ENCODE measurements at places on chromosomes 11 and 22.

DNA sequence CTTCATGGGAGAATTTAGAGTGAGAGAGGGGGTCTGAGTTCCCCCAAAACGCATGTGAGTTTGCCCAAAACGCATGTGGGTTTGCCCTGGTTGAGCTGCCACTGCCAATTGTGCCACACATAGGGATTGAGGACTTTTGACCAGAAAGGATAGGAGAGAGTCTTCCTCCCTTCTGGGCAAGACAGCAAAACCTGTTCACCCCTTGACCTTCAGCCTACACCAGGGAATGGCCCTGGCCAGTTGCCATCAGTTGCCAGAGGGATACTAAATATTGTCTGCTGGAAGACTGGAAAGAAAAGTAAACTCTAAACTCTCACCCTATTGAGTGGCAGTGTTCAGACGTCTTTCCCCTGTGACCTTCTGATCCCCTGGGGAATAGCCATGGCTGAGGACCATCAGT, 363.8 kb downstream of the DLG2 start:
- DNase-seq = no peak

DNA sequence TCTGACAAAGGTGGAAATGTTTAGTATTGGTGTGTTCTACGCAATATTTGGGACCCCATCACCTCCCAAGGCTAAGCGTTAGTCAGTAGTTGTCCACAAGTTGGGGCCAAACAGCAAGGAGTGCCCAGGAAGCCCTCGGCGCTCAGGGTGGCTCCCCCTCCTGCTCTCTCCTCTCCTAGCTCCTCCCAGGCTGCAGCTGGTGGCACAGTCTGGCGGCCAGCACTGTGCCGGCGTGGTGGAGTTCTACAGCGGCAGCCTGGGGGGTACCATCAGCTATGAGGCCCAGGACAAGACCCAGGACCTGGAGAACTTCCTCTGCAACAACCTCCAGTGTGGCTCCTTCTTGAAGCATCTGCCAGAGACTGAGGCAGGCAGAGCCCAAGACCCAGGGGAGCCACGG, 16.8 kb downstream of the CD5 start:
- no peak for DNase-seq

GRCh38 chr11:79160791-79161403, 279.9 kb downstream of the TENM4 start:
- DNase-seq = no peak

- peak; percentile 17 for DNase-seq
These were observed 87.0 kb downstream of the CSNK2A3 start for GRCh38 chr11:11265994-11266606.

GRCh38 chr22:43501878-43502277, 90.1 kb downstream of the MPPED1 start:
- DNase-seq = no peak

DNA sequence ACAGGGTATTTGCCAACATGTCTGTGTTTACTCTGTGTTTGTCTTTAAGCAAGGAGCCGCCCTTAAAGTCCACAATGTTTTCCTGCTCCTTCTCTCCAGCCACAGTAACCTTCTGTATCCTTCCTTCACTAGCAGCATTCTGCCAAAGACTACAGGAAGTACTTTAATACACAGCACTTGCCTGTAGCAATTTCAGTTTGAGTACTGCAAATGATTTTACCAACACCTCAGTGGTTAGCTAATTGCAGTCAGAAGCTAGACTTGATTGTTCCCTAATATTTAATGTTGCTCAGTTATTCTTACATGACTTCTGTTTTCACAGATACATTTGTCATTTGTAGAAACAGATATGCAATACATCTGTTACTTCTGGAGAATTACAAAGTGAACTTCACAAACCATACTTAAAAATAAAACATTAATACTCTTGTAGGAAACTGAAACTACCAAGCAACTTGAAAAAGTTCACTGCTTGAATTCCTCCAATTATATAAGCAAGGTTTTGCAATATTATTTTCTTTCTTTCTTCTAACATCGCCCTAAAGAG, 69.1 kb downstream of the FCHSD2 start:
- no peak for DNase-seq

DNA sequence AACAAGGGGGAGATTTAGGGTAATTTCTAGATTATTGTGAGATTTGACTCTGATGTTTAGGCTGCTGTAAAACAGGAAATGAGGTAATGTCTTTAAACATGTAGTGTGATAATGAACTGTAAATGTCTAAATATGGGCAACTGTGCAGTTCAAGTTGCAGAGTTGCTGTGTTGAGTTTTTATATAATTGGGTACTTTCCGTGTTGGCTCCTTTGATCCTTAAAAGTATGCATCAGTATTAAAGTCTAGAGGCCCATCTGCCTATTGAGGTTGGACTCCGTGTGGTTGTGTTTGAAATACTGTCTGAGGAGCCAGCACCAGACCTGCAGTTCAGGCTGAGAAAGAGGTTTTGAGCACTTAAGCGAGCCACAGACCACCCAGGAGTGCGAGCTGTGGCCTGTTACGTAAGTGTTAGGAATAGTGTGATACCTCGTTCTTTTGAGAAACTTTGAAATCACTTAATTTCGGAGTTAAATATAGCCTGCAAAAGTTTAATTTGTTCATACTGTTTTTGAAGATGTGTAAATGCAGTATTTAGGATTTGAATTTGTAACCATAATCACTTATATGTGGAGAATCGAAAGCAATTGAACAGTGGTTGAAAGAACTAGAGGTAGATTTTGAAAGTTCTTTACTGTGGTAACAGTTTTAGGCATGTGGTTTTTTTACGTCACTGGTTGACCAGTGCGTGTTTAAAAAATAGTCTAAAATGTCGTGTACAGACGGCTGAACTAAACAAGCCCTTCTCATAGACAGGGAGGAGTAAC, 9.0 kb downstream of the FAM118A start:
- DNase-seq = peak; percentile 42

DNA sequence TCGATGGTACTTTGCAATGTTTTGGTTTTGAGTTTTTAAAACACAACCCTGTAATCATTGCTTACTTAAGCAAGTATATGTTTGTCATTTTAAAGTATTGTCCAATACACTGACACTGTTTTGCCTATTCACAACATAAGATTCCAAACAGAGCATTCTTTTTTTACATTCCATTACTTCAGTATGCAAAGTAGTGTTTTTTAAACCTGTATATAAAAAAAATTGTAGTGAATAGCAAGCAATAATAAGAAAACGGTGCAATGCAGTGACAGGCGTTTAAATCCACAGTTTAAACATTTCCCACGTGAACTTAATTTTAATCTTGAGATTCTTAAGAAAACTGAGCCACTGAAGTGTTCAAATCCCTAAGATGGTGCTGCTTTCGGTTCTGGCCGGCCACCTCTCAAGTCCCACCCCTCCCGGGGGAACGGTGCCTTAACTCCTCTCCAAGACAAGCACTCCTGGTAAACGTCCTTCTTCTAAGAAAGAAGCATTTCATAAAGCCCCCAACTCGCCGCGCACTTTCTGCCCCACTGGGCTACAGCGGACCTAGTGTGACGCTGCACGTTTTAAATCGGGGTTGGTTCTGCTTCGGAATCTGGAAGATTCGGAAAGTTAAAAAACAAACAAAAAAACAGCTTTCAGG, 2.9 kb downstream of the PGR start:
- DNase-seq = peak; percentile 22

- DNase-seq = no peak
These were observed 14.4 kb downstream of the SNAP29 start for GRCh38 chr22:20873214-20873613.

DNA sequence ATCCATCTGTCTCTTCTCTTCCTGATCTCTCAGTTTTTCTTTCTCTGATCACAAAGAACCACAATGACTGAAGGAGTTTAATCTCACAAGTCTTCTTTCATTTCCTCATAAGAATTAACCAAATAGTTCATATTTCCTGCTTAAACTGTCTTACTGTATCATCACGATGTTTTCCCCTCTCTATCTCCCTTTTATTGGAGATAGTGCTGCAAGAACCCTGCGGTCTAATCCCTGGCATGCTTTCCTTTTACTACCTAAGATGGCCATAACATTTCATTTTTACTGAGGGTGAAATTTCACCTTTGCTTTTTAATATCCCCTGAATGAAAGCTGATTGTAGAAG, 28.9 kb downstream of the CARD18 start:
- no peak for DNase-seq

DNA sequence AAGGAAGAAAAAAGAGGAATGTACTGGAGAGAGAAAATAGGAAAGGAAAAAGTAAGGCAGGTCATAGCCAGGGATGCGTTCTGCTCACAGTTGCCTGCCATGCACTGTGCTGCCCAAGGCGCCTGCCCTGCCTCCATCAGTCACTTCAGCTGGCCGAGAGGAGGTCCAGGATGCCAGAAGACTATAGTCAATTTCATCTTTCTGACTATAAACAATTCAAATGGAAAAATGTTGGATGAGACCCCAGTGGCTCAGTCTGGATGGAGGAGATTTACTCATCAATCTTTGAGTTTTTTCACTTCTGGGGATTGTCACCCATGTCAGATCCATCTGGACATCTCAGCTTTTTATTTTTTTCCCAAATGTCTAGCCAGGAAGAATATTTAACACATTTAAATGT, 36.7 kb upstream of the CLMP start:
- no peak for DNase-seq

DNA sequence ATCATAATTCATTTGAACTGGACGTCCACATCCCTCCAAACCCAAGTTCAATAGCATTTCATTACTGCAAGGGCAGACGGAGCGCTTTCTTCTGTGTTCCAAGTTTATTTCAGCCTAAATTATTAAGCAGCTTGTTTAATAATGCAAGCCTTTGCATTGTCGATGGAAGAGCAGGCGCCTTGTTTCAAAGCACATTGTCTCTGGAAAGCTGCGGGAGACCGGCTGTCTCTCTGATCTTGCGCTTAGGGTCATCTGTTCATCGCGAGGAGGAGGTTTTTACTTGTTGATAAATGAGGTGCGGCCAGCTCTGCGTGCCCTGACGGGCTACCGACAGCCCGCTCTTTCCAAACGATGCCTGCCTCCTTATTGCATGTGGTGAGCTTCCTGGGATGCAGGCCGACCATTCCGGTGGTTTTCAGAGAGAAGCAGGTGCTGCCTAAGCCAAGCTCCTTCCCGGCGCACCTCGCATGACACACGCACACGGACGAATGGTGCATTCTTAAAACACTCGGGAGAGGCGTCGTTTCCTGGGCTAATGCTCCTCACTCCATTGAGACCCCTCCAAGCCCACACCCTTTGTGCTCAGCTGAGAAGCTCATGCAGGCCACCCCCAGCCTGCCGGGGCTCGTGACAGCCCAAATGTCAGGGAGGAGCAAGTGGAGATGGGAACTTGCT, 456.9 kb downstream of the BRD1 start:
- DNase-seq = no peak

GRCh38 chr11:41189701-41190436, 269.6 kb downstream of the LRRC4C start:
- DNase-seq = no peak

DNA sequence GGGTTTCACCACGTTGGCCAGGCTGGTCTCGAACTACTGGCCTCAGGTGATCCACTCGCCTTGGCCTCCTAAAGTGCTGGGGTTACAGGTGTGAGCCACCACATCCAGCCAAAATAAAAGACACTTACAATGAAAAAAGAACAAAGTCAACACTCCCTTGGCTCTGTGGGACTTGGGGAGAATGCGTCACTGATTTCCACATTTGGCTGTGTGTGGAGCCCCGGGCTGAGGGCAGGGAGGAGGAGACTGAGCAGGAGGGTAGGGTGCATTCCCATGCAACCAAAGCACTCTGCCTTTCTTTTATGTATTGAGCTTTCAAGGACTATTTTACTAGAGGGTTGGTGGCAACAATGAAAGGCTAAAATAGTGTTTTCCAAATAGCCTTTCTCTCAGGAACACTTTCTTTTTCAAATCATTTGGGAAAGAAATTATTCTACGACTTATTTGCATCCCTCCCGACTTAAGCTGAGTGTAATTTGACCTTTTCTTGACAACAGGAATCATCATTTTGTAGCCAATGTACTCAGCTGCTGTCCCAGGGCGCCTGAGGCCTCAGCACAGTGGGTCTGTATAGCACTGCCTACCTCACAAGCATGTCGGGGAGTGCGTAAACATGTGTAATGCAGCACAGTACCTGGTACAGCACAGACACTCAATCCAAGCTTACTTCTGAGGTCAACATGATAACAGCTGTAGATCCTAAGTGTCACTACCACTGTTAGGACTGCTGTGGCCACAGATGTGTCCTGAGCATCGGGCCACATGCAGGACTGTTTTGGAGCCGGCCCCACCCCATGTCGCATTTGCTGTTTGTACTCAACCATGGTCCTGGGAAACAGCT, 10.1 kb upstream of the SERPIND1 start:
- no peak for DNase-seq

DNA sequence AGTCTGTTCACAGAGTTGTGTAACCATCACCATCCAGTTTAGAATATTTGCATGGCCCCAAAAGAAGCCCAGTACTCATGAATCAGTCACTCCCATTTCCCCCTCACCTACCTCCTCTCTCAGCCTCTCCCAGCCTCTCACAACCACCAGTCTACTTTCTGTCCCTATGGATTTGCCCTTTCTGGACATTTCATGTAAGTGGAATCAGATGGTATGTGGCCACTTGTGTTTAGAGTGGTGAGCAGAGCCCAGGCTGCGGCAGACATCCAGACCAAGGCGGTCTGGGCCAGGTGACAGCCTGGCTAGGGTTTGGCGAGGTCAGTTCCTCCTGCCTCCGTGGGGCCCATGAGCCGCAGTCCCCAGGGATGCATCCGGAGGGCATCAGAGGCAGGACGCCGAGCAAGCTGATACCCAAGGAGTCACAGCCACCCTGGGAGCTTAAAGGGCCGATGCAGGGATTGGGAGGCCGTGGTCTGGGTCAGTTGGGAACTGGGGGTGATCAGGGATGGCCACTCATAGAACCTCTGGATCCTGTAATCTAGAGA, 53.3 kb upstream of the CLDN5 start:
- DNase-seq = no peak
